ENCODE measurements at places on chromosomes 16 and 17. TPM values are rescaled to one million over a fixed set of nuclear protein-coding genes. Genes with fewer than 3 reads are reported as not detected.

The CSH1 gene
- total RNA-seq = not detected

DNA sequence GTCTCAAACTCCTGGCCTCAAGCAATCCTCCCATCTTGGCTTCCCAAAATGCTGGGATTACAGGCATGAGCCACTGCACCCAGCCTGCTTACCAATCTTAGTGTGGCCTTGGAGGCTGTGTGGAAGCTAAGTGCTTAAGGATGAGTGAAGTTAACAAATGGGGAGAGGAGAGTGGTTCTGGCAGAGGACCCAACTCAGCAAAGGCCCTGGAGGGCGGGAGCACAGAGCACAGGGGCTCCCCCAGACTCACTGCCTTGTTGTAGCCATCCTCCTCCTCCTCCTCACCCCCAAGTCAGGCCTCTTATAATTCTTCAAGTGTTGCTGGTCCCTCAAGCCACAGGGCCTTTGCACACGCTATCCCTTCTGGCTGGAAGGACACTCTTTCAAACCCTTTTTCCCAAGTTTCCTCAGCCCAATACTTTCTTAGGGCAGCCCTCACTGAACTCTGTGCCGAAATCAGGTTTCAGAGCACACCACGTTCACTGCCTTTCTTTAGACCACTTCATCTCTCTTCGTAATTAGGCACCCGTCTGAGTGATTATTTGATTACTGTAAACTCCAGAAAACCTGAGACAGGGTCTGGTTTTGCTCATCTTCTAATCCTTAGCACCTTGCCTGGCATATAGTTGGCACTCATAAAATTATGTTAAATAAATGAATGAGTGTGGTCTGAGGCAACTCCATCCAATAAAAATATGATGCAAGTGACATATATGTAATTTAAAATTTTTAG, 23.4 kb downstream of the NGFR start:
- no peak for DNase-seq

DNA sequence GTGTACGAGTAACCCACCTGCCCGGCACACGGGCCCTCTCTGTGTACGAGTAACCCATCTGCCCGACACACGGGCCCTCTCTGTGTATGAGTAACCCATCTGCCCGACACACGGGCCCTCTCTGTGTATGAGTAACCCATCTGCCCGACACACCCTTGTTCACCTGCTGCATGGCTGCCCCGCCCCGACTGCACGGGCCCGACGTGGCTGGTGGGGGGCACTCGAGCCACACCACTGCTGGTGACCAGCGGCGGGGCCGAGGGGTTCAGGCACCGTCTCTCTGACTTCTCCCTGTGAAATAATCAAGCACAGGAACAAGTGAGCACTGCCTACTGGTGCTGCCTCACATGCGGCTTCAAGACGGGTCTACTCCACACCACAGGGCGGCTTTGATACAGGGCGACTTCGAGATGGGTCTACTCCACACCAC, 22.1 kb downstream of the MAP1LC3B start:
- no peak for DNase-seq

DNA sequence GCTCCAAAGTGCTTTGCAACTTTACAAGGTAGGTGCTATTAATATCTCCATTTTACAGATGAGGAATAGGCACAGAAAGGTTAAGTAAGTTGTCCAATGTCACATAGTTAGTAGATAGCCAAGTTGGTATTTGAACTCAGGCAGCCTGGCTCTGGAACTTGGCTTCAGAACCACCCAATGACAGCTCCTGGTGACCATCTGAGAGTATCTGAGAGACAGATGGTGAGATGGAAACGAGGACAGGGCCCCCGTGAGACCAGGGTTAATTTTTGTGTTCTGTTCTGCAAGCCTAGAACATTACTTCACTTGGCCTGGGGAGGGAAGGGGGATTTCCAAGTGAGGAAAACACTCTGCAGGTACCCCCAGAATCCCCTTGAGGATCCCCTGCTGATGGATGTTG, 9.8 kb upstream of the TMEM132E start:
- no peak for DNase-seq

- peak; percentile 86 for DNase-seq
These were observed 685 bp downstream of the PAQR4 start for GRCh38 chr16:2969545-2970521.

DNA sequence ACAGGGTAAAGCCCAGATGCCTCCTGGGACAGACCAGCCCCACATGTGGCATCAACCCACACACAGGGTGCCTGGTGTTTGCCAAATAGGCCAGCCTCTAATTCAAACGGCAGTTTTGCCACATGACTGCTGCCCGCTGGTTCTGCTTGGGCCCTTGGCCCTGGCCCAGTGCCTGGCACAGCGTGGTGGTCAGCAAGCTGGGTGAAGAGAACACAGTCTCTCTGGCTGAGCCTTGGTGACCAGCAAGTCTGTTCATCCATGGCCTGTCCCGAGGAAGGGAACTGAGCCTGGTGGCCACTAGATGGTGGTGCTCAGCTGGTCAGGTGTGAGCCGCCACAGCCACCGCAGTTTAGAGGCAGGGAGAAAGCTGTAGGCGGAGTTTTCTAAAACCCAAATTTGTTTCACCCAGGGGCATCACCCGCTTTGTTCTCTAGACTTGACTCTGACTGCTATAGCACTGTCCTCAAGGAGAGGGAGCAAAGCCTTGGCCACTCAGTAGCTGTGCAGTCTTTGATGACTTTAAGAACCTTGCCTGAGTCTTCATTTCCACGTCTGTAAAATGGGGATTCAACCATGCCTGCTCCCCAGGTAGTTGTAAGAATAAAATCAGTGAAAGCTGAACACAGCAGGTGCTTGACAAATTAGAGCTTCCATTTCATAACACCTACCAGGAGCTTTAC, 4.7 kb upstream of the GFAP start:
- peak; percentile 83 for DNase-seq

The LITAFD gene
- not detected for total RNA-seq

The PRR35 gene
- not detected for total RNA-seq

GRCh38 chr16:79721270-79721669, 120.7 kb upstream of the MAF start:
- DNase-seq = no peak

GRCh38 chr16:10097271-10097670, 85.0 kb downstream of the GRIN2A start:
- no peak for DNase-seq

- DNase-seq = peak; percentile 35
These were observed 532 bp downstream of the ARRB2 start for GRCh38 chr17:4710693-4711634.

The SLC38A8 gene
- not detected for total RNA-seq

Measured in stomach (tissue), 19 donors.